ENCODE measurements at places on chromosomes 16 and 17.
A peak's percentile ranks its signal among the peaks of the same experiment; 100 is the strongest.

GRCh38 chr17:76868176-76868668 is at the start of gene MGAT5B:
Gene MGAT5B, plus strand, starts transcription at chr17:76868404. Its CDS starts 626 bp downstream, at chr17:76869030.
- DNase-seq, result peak; percentile 61

GRCh38 chr17:49496867-49497147 is 1.7 kb downstream of the NGFR start:
- no peak for DNase-seq

DNA sequence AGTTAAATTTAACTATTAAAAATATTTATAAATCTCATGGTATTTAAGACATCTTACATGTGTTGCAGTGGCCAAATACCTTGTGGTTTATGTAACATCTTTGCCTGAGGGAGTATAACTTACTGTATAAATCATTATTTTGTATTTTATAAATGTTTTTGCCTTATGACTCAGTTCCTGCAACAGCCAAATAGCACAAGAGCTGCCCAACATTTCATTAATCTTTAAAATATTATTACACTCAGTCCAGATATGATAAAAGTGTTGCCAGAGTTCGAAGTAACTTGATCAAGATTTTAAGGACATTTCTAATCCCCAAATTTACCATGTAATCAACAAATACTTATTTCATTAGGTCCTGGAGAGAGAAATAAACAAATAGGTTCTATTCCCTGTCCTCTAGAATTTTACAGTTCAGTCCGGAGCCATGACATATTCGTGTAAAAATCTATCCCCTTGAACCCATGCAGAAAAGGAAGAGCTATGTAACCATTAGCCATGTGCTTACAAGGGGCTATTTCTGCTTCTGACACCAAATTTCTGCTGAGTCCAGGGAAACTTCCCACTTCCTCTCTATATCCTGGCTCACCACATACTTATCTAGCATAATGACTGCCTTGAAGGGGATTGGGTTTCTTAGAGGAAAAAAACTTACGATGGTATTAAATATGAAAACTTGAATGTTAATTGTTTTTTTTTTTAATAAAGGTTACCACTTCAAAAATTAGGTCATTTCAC is 44.0 kb downstream of the IRX6 start:
- DNase-seq, result no peak

- DNase-seq, result no peak
Observed at GRCh38 chr17:57226793-57227192, 29.5 kb upstream of the MSI2 start.

GRCh38 chr17:44222112-44222869 is 2.8 kb upstream of the UBTF start:
- no peak for DNase-seq

Data from stimulated activated CD8-positive, alpha-beta memory T cell treated with anti-CD3 and anti-CD28 coated beads, Interleukin-4, amount 100 ng/mL, for 24 hours (primary cell).